ENCODE measurements at places on chromosomes 7 and 10.

DNA sequence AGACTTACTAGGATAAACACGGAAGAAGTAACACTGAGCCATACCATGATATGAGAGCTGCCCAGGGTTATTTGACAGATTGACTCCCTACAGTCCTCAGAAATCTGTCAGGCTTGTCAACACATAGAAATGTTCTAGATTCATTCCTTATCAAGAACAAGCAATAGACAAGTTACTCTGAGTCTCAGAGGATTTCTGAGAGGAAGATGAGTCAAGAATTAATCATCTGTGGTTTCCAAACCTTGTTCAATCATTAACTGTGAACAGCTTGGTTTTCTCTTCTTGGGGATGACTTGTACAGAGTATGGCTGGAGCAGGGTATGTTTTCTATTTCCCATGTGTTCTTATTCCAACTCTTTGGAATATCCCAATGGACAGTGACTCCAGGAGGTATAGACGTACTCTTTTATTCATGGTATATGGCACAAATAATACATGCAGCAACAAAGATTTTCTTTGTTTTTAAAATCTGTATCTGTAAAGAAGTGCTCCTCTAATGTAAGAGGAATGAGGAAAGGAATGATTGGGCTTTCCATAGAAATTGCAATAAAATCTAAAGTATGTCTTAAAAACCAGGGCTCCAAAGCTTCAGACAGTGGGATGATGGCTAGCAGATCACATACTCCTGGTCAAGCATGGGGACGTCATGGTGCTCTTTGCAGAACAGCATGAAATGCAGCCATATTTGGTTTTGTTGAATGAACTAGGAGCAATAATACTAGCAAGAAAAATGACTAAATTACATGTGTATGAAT, 11.9 kb upstream of the SFR1 start:
- DNase-seq: no peak

DNA sequence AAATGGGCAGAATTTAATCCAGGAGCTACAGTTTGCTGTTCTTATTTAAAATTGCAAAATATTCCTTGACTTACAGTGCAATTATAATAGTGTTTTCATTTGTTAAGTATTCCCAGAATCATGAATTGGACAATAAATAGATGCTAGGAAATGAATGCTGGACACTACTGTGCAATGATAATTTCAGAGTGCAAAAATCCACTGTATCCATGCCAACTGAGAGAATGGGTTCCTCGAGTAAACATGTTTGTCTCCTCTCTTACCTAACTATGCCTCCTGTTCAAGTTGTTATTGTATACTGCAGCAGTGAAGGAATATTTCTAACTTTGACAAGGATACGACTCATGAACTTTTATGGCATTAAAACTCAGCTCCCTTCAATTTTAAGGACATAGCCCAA, 1396.3 kb downstream of the GATA3 start:
- DNase-seq: no peak

- no peak for DNase-seq
Measured at GRCh38 chr7:610531-611280, 91.1 kb upstream of the PDGFA start.

DNA sequence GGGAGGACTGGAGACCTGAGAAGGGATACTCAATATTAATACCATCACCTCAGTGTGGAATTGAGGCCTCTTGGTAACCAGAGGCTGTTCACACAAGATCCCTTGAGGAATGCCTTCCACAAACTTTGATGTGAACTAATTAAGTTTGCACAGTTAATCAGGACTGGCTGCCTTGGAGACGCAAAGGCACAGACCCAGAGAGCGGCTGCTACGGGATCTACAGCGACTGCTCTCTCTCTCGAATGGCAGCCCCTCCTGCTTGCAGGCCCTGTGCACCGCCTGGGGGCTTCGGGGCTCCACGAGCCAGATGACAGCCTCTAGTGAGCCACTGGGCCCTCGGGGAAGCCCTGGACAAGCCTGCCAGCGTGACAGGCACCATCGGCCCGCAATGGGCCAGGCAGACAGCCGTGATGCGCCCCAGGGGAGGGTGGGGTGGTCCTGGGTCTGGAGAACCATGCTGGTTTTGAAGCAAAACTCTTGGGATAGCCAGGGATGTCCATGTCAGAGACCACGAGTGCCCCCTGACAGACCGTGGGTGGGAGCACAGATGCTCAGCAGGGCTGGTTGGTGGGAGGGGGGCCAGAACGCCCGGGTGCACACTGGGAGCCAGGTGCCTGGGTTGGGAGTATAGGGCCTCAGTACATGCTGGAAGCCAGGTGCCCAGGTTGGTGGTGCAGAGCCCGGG, 195.6 kb downstream of the ELFN1 start:
- DNase-seq: no peak

- no peak for DNase-seq
Measured at GRCh38 chr10:6239213-6239991, 36.7 kb downstream of the PFKFB3 start.

GRCh38 chr7:142529591-142529990, 219.7 kb upstream of the PRSS1 start:
- DNase-seq: no peak

DNA sequence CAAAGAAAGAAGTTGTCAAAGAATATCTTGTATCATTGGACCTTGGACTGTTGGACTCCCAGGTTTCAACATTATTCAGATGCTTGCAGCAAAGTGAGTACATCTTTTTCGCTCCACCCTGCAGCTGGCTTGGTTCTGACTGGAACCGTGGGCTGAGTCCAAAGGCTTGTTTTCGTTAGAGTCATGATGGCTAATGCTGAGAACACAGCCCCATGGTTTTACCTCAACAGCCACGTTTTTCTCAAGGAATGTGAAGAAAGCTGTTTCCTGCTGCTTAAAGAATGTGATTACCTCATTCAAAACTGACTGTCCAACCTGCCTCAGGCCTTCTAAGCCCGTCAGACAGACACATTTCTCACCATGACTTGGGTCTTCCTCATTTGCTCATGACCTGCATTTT, 69.5 kb downstream of the STEAP1B start:
- DNase-seq: no peak

GRCh38 chr7:3089493-3089892, 45.8 kb upstream of the CARD11 start:
- DNase-seq: no peak

GRCh38 chr7:45244981-45245380, 87.4 kb downstream of the RAMP3 start:
- no peak for DNase-seq

GRCh38 chr10:130111852-130112180, 1.2 kb upstream of the C10orf143 start:
- no peak for DNase-seq

- no peak for DNase-seq
Measured at GRCh38 chr7:2513702-2514101, 5.9 kb upstream of the LFNG start.

DNA sequence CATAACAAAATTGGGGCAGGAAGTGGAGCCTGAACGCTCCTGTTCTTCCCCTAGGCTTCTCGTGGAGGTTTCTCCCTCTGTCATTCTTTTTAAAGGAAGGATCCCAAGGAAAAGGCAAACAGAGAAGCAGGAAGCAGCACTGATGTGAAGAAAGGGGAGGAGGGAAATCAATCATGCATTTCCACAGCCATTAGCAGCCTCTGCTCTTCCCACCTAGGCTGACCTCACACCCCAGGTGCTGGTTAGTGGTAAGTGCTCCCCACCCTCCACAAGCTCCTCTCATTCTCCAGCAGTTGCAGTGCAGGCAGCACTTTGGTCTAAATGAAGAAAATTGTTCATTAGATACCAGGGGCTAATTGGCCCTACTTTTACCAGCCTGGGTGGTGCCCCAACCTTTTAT, 2.6 kb downstream of the CRHR2 start:
- no peak for DNase-seq

GRCh38 chr7:139758388-139758787, 19.4 kb downstream of the HIPK2 start:
- DNase-seq: no peak

DNA sequence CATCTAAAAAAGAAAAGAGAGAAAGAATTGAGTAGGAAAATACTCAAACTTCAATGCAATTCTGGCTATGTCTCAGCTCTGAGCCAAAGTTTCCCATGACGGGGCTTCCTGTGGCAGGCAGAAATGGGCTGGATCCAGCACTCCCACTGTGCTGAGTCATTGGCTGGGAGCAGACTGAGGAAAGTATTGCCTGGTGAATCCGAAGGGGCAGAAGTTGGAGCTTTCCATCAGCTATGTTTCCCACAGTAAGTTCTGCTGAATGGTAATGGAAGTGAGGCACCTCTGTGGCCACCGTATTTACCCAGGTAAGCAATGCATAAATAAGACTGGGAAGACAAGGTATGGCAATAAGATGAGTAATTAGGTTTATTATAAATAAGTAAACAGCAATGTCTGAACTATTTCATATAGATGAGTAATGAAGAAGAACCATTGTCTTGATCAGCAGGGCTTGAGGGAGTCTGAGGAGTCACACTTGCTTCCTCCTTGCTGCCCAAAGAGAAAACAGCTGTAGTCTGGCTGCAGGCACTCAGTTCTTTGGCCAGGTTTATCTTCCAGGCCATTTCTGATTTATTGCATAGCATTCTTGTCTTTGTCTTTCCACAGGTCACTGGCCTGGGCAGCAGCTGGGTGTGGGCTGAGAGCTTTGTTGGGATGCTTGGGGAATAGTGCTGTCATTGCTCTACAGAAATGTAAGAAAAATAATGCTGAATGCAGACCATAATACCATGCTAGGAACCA, 255.3 kb downstream of the DNAJB9 start:
- DNase-seq: no peak

GRCh38 chr7:148973256-148973655, 55.0 kb downstream of the PDIA4 start:
- no peak for DNase-seq

- DNase-seq: no peak
Measured at GRCh38 chr7:96211954-96212353, 109.9 kb downstream of the SLC25A13 start.

- no peak for DNase-seq
Measured at GRCh38 chr10:43211030-43211429, 55.8 kb downstream of the RASGEF1A start.

- no peak for DNase-seq
Measured at GRCh38 chr10:118669835-118670234, 74.4 kb upstream of the PRLHR start.

- DNase-seq: no peak
Measured at GRCh38 chr10:88707429-88708155, 1.5 kb downstream of the LIPK start.

GRCh38 chr10:106897719-106898118, 266.8 kb downstream of the SORCS1 start:
- no peak for DNase-seq

DNA sequence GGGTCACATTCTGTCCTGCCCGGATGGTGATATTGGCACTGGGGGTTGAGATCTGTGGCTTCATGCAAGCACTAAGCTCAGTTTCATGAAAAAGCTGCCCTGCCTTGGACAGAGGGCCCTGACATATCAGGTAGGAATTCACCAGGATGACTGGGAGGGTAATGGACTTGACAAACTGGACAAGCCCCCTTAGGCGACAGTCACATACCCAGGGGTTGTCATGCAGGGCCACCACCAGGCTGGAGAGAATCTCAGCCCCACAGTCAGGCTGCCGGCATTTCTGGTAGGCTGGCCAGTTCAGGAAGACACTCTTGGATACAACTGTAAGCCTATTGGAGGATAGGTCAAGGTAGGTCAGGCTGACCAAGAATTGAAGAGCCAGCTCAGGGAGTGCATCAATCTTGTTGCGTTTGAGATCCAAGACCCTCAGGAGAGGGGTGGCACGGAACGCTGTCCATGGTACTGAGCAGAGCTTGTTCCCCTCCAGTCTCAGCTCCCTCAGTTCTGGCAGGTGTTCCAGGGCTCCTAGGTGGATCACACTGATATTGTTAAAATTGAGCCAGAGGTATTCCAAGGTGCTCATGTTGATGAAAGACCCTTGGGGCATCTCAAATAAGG, 824 bp downstream of the LRIT2 start:
- no peak for DNase-seq

- DNase-seq: no peak
Measured at GRCh38 chr7:94332571-94332970, 62.1 kb upstream of the COL1A2 start.

Measured in activated naive CD4-positive, alpha-beta T cell (primary cell).